ENCODE measurements at places on chromosomes 1 and 21. TPM values are rescaled to one million over a fixed set of nuclear protein-coding genes. Genes with fewer than 3 reads are reported as not detected.

RAB7B gene
- 1.8 TPM for total RNA-seq

RNPC3 gene
- 1.8 TPM for total RNA-seq

MAPKAPK2 gene
- total RNA-seq, result 50.9 TPM

PCAT6 gene
- 0.65 TPM for total RNA-seq

All from epithelial cell of alveolus of lung (primary cell).